ENCODE measurements at places on chromosomes 3 and 15.

GRCh38 chr3:15405448-15406050 is 21.8 kb downstream of the METTL6 start:
- DNase-seq, result peak; percentile 38

GRCh38 chr15:32723171-32723948 is 5.6 kb downstream of the GREM1 start:
- no peak for DNase-seq

DNA sequence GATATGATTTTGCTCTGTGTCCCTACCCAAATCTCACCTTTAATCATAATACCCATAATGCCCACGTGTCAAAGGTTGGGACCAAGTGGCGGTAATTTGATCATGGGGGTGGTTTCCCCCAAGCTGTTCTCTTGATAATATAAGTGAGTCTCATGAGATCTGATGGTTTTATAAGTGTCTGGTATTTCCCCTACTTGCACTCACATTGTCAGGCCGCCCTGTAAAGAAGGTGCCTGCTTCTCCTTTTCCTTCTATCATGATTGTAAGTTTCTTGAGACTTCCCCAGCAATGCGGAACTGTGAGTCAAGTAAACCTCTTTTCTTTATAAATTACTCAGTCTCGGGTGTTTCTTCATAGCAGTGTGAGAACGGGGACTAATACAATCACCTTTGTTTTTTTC is 279.8 kb downstream of the ARPP21 start:
- no peak for DNase-seq

- DNase-seq, result no peak
Observed at GRCh38 chr15:77533578-77534430, 98.9 kb downstream of the LINGO1 start.

- DNase-seq, result no peak
Observed at GRCh38 chr3:136994772-136995516, 37.2 kb downstream of the IL20RB start.

GRCh38 chr15:90064911-90065681 is 37.2 kb downstream of the IDH2 start:
- DNase-seq, result no peak

GRCh38 chr15:68499620-68500312 is 67.8 kb upstream of the ITGA11 start:
- no peak for DNase-seq

GRCh38 chr3:127423856-127424765 is 136.3 kb upstream of the PRR20G start:
- DNase-seq, result no peak

DNA sequence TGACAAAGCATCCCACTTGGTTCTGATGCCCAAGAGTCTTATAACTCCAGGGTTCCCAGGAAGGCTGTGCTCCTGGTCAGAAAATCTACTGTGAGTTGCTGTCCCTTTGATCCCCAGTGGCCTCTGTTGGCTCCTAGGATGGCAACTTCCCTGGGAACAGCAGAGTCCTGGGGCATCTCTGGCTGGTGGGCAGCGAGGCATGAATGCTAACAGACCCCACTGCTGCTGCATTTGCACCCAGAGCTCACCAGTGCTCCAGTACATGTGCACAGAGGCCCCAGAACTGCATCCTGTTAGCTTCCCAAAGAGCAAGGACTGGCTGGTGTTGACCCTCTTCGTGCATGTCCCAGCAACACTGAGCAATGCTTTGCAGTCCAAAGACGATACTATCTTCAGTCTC is 15.7 kb downstream of the CAV3 start:
- DNase-seq, result no peak

GRCh38 chr3:45858809-45859543 is 17.1 kb upstream of the LZTFL1 start:
- DNase-seq, result no peak

GRCh38 chr3:72657666-72658065 is 190.6 kb downstream of the SHQ1 start:
- DNase-seq, result no peak

DNA sequence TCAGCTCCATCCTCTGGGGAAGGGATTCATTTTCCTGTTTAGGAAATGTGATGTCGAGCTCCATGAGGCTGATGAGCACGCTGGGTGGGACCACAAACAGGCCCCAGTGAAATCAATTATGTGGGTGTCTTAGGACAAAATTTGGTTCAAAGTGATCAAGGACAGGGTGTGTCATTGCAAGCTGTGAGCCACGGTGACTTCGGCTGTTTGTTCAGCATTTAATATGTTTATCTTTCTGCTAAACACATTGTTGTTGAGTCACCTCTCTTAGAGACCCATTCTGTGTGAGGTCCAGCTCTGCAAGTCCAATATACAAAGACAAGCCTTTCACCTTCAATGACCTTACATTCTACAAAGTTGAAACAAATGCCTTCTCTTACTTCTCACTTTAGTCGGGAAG is 41.3 kb downstream of the SSR3 start:
- DNase-seq, result no peak

- DNase-seq, result no peak
Observed at GRCh38 chr15:70856177-70856883, 2.4 kb upstream of the LARP6 start.

DNA sequence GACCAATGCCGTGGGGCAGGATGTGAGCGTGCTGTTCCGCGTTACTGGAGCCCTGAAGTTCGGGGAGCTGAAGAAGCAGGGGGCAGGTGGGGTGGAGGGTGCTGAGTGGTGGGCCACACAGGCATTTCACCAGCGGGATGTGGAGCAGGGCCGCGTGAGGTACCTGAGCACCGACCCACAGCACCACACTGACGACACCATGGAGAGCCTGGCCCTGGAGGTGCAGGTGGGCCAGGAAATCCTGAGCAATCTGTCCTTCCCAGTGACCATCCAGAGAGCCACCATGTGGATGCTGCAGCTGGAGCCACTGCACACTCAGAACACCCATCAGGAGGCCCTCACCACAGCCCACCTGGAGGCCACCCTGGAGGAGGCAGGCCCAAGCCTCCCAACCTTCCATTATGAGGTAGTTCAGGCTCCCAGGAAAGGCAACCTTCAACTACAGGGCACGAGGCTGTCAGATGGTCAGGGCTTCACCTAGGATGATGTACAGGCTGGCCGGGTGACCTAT is 179.6 kb downstream of the TBC1D2B start:
- no peak for DNase-seq

- DNase-seq, result no peak
Observed at GRCh38 chr15:41154412-41154811, 38.3 kb upstream of the INO80 start.

DNA sequence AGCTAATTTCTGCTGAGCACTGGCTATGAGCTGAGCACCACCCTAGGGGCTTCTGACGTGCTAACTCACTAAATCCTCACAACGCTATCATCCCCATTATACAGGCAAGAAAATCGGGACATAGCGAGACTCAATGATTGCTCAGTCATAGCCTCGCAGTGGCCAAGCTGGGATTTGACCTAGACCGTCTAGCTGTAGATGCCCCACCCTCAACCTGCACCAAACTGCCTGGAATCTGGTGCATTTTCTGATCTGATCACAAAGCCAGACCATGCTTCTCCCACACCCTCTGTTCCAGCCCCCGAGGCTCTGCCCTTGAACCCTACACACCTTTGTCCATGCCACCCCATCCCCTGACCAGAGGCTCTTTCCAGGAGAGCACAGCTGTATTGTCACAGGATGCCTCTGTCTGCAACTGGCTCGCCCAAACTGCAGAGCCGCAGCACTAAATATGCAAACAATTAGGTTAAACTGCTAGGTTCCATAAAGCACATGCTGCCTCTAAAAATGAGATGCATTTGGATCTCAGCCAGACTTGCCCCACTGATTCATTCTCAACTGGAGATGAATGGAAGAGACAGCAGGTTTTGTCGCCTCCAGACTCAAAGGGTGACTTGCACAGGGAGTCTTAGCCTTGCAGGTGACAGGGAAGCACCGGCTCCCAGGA is 95.2 kb downstream of the NUP210 start:
- DNase-seq, result no peak

DNA sequence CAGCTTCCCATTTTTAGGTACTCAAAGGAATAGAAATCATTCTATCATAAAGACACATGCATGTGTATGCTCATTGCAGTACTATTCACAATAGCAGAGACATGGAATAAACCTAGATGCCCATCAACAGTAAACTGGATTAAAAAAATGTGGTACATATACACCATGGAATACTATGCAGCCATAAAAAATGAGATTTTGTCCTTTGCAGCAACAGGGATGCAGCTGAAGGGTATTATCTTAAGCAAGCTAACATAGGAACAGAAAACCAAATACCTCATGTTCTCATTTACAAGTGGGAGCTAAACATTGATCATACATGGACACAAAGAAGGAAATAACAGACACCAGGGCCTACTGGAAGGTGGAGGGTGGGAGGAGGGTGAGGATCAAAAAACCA is 33.1 kb upstream of the COL6A5 start:
- DNase-seq, result no peak

DNA sequence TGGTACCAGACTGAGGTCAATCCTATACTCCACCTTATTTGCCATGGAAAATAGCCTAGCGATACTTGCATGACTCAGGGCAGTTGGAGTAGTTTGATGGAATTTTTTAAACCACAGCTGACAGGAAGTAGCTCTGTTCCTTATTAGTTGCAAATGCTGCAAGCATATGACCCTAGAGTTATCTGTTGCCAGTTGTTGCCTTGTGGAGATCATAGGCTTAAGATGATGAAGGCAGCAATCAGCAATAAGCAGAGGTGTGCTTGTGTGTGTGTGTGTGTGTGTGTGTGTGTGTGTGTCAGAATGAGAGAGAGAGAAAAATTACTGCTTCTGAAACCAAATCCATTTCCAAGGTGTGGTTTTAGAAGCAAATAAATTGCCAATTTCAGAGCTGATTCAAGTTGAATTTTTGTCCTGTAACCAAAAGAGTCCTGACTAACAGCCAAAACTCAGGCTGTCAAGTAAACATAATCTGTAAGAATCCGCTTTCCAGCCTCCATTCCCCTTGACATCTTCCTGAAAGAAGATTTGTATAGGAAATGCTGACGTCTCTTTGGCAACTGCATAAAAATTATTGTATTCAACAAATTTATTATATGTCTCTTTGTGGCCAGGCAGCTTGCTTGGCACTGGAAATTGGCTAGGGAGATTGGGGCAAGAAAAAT is 141.2 kb downstream of the SERPINI1 start:
- peak; percentile 60 for DNase-seq
